ENCODE measurements at places on chromosomes 5 and 9.

DNA sequence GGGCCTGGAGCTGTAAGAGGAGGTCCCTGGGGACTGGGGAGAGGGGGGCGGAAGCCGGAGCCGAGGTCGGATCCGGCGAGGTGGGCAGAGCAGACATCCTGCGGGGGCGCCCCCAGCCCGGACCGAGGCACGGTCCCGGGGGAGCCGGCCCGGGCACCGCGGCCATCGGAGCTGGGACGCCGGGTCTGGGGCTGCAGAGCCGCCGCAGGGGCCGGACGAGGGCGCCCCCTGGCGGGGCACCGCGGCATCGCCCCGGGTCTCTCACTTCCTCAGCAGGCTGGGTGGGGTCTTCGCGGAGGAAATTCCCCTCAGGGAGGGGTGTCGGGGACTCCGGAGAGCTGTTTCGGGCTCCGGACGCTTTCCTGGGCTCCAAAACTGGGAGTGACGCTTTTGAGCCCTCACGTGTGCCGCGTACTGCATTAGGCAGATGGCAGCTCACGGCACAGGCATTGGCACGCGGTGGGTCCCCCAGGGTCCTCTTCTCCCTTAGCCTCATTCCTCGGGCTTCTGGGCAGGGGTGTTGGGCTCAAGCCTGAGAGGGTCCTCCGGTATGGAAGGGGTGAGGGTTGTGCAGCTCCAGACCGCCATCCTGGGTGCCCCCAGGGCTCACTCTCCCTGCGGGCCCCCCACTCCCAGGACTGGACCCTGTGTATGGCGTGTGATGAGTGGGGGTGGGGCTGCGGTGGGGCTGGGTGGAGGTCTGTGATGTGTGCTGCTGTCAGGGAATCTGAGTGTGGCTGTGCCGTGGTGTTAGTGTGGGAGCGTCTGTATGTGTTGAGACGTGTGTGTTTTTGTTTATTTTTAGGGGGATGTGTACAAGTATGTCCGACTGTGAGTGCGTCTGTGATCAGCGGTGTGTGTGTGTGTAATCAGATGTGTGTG lies 29.6 kb downstream of the LHX2 start:
- no peak for DNase-seq

DNA sequence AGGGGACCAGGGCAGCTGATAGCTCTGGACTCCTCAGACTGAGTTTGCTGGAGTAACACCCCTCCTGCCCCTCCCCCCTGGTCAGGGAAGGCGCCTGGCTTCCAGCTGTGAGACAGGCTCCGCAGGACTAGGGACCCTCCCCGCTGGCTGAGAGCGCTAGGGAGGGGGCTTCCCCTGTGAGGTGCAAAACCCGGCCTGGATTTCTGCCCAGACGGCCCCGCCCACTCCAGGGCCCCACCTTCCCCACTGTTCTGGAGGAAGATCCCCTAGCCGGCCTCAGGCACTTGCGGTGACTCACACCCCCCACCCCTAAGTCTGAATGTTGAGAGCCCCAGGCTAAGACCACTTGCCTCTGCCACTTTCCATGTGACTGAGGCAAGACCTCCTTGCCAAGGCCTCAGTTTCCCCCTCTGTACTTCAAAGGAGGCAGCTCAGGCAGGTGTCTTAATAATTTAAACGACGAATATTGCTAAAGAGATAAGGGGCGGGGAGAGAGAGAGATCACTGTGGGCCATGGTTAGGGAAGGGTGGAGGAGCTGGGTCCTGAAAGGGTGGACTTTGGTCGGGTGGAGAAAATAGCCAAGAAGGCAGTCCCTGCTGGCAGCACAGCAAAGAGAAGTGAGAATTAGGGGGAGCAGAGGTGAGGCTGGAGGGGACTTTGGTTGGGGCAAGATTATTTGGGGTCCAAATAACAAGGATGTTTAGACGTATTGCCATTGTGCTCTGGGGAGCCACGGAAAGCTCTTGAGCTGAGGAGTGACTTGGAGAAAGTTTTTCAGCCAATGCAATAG lies 1.0 kb upstream of the DAB2IP start:
- no peak for DNase-seq

DNA sequence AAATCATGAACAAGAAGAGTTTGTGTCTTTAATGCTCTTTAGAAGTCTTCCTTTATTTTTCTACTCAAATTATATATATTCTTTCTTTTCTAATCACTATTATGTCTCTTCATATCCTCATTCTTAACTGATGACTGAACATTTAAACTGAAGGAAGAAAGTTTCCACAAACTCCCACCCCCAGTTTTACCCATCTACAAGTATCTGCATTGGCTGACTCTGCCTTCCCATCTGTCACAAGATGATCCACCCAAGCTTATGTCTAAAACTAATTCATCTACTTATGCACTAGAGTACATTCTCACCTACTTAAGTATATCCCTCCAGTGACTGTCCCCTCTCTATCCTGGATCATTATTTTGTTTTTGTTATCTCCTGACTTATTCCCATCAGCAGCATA lies 344.5 kb downstream of the PRR16 start:
- no peak for DNase-seq

DNA sequence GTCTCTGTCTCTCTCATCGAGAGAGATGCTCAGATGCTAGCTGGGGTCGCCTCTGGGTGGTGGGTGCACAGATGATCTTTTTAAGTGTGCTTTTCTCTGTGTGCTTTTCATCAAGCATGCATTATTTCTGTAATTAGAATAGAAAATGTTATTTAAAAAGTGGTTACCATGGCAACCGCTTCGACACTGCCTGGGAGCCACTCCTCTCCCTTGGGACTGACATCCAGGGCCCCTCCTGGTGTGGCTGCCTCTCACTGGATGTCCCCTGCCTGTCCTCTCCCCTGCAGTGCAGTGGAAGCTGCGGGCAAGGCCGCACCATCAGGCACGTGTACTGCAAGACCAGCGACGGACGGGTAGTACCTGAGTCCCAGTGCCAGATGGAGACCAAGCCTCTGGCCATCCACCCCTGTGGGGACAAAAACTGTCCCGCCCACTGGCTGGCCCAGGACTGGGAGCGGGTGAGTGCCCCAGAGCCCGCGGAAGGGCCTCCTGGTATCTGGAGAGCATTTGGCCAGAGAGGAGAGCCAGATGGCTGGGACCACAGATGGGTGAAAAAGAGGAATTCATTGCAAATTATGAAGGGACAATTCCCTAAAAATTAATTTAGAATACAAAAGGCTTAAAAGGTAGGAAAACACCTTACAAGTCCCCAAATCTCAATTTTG lies 34.7 kb downstream of the ADAMTSL2 start:
- no peak for DNase-seq

GRCh38 chr5:122545986-122546385 lies 228.9 kb upstream of the SNX2 start:
- DNase-seq, result no peak

- DNase-seq, result no peak
Observed at GRCh38 chr9:82474235-82474634, 485.7 kb downstream of the SPATA31D1 start.

GRCh38 chr5:160306696-160307095 lies 5.7 kb downstream of the CCNJL start:
- no peak for DNase-seq

- DNase-seq, result no peak
Observed at GRCh38 chr5:72465066-72465465, 42.1 kb downstream of the ZNF366 start.

- no peak for DNase-seq
Observed at GRCh38 chr9:133731876-133732638, 6.1 kb downstream of the SARDH start.

- DNase-seq, result no peak
Observed at GRCh38 chr5:16378762-16379161, 86.8 kb downstream of the ZNF622 start.

DNA sequence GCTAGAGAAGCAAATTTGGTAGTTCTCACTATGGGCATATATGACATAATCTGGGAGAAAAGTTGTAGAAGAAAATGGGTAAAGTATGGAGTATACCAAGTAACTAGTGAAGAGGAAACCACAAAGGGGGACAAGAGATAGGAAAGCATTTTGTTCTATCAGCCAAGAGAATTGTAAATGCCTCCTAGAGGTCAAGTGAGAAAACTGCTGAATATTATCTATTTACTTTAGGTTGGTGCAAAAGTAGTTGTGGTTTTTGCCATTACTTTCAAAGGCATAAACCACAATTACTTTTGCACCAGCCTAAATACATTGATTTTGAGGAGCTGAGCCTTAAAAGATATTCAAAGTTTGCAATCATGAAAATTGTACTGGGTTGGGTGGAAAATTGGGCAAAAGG lies 126.7 kb upstream of the GRHPR start:
- no peak for DNase-seq

DNA sequence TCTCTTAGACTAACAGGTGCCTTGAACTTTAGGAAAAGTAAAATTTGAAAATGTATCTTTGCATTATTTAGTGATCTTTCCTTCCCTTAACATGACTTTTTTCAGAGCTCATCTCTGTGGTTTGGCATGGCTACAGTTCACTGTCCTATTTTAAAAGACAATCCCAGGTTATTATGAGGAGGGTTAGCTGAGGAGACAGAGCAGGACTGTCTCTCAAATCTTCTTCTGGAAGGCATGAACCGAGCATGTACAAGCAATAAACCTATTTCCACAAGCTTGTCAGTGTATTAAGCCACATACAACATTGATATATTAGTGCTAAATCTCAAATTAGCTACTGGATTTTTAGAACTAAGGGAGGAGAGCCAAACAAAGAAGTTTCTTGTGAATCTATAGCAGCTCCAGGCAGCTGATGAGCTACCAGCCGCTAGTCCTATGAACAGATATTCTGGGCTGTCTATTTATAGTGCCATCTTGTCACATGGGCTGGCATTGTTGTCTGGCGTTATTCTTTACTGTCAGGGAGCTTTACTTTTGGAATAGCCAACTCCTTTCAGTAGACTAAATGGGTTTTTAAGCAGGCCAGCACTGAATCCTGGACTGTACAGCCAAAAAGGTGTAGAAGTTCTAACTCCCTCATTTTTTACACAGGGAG lies 171.2 kb upstream of the ACTBL2 start:
- no peak for DNase-seq

GRCh38 chr5:115309751-115310370 lies 13.4 kb upstream of the CCDC112 start:
- DNase-seq, result no peak

DNA sequence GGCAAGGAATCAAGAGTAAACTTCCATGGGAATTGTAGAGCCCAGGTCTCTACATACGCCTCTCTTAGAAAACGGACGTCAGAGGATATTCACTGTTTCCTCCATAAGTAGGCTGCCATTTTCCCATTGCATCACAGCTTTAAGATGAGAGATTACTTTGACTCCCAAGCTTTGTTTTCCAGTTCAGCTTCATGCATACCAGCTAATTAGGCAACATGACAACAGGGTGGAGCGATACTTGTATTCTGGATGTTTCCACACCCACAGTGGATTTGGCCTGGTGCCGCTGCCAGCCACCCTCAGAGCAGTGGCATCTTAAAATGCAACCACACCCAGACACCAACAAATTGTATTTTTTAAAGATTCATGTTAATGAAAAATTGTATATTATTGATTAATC lies 20.9 kb upstream of the SPINK5 start:
- no peak for DNase-seq
